Stimulated activated CD4-positive, alpha-beta T cell treated with anti-CD3 and anti-CD28 coated beads, TNF-alpha, amount 100 ng/mL, for 4 hours (primary cell): ENCODE measurements at places on chromosomes 5 and 9.

DNA sequence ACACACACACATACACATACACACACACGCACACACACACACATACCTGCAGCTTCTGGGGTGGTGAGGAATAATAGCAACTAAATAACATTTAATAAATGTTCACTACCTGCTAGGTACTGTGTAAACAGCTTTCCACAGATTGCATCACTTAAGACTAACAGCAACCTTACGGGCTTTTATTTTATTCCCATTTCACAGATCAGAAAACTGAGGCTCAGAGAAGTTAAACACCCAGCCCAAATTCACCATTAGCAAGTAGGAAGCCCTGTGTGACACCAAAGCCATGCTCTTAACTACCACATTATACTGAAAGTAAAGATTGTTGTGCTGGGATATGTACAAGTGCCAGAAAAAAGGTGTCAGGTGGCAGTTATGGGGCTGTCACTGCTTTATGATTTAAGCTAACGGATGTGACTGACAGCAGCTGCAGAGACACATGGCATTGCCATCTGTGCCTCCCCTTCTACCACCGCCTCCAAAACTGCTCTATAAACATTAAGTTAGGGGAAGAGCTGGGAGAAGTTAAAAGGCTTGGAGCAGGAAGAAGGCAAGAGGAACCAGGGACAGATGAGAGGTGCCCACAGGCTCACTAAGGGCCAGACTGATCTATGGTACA is 13.6 kb downstream of the MTMR12 start:
- DNase-seq, result no peak

DNA sequence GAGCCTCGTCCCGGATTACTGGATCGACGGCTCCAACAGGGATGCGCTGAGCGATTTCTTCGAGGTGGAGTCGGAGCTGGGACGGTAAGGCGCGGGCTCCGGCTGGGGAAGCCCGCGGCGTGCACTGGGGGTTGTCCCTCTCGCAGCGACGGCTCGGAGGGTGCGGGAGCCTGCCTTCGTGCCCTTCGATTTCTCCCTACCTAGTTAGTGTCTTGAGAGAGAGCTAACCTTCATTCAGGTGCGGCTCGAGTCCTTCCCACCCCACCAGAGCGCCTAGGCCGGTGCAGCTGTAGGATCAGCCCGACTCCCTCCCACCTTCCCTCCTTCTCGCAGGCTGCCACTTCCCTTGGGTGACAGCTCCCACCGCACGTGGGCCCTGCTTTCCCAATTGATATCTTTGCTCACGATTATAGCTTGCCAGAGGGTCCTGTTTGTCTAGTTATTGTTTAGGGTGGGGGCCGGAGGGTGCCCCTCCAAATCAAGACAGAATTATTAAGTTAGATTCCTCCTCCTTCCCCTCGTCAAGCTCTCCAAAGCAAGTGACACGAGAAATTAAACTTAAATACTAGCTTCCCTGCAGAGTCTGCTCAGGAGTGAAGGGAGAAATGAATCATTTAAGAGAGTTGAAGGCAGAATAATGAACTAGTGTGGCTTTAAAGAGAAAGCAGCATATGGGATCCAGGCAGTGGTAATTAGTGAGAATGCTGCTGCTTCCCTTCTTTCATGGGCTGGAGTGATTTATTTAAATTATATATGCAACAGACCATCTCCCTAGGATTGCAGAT is 569 bp downstream of the CAMK4 start:
- peak; percentile 32 for DNase-seq

GRCh38 chr5:164532235-164532900 is 1026.9 kb downstream of the MAT2B start:
- no peak for DNase-seq

- DNase-seq, result no peak
Observed at GRCh38 chr5:65108786-65109743, 340.3 kb downstream of the CWC27 start.

GRCh38 chr5:159678657-159679392 is 237.5 kb upstream of the ADRA1B start:
- DNase-seq, result no peak

GRCh38 chr5:133354323-133355185 is 257.8 kb downstream of the FSTL4 start:
- DNase-seq, result no peak

DNA sequence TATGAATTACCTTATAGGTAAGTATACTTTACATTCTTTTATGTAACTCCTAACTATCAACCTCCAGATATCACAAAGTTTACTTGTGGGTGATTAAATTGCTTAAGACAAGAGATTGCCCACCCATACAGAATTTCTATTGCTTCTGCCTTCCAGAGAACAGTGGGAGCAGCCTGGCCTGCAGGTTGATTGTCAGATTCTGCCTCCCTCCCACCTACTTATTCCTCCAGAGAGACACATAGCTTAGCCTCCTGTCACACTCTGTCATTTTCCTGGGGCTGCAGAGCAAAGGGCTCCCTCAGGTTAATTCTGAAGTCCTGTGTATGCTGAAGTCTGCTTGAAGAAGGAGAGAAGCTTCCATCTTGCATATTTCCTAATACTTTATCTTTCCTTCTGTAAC is 48.5 kb upstream of the DHFR start:
- DNase-seq, result no peak

GRCh38 chr5:57172466-57173318 is 1.2 kb upstream of the GPBP1 start:
- no peak for DNase-seq

GRCh38 chr5:61298580-61298979 is 33.5 kb upstream of the ZSWIM6 start:
- no peak for DNase-seq

GRCh38 chr5:68214482-68215207 is 911 bp upstream of the PIK3R1 start:
- DNase-seq, result no peak

- DNase-seq, result no peak
Observed at GRCh38 chr9:77747163-77747562, 99.0 kb upstream of the GNA14 start.

GRCh38 chr9:82130331-82131042 is 141.9 kb downstream of the SPATA31D1 start:
- DNase-seq, result no peak

DNA sequence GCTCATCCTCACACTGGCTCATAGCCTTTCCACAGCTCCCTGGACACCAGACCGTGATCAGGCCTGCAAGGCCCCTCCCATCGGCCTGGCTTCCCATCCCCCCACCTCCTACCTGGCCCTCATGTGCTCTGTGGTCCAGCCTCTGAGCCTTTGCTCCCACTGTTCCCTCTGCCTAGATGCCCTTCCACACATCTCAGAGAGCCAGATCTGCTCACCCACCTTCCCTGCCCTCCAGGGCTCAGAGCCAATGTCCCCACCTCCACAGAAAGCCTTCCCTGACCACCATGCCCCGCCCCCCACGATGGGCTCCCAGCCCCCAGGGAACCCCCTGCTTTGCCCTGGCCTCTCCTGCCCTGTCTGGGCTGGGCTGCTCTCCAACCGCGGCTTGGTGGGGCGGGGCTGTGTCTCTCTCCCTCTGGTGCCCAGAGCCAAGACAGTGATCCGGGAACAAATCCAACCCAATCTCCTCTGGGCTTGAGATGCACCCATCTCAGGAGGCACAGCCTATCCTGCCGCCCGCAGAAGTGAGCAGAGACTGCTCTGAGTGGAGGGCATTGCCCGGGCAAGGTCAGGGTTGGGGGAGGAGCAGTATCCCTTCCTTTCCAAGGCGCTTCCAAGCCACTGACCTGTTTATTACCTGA is 1.6 kb downstream of the NINJ1 start:
- no peak for DNase-seq

DNA sequence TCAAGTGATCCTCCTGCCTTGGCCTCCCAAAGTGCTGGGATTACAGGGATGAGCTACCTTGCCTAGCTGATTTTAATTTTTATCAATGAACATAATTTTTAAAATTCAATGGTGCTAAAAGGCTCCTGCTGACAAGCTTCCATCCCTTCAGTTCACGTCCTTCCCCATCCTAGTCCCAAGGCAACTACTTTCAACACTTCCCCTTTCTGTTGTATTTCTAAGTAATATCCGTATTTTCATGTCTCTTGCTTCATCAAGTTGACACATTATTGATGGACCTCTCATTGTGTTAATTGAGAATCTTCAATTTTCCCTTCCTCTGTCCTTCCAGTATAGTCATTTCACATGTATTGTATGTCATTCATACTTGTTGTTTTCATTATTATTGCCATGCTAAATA is 93.8 kb upstream of the RASGRF2 start:
- no peak for DNase-seq

- no peak for DNase-seq
Observed at GRCh38 chr5:97418462-97418861, 235.4 kb upstream of the RIOK2 start.

- DNase-seq, result no peak
Observed at GRCh38 chr9:79609468-79610018, 37.8 kb downstream of the TLE4 start.

DNA sequence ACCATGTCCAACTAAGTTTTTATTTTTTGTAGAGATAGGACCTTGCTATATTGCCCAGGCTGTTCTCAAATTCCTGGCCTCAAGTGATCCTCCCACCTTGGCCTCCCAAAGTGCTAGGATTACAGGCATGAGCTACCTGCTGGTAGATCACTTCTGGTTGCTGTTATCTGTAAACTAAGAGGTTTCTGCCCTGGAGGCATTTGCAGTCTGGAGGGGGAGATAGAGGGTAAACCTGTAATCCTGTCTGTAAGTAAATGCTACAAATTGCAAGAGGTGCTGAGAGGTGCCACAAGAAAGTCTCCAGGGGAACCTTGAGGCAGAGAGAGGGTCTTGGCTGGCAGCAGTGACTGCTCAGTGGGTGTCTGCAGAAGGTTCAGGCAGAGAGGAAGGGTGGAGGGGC is 29.0 kb upstream of the GGTA1 start:
- DNase-seq, result no peak

DNA sequence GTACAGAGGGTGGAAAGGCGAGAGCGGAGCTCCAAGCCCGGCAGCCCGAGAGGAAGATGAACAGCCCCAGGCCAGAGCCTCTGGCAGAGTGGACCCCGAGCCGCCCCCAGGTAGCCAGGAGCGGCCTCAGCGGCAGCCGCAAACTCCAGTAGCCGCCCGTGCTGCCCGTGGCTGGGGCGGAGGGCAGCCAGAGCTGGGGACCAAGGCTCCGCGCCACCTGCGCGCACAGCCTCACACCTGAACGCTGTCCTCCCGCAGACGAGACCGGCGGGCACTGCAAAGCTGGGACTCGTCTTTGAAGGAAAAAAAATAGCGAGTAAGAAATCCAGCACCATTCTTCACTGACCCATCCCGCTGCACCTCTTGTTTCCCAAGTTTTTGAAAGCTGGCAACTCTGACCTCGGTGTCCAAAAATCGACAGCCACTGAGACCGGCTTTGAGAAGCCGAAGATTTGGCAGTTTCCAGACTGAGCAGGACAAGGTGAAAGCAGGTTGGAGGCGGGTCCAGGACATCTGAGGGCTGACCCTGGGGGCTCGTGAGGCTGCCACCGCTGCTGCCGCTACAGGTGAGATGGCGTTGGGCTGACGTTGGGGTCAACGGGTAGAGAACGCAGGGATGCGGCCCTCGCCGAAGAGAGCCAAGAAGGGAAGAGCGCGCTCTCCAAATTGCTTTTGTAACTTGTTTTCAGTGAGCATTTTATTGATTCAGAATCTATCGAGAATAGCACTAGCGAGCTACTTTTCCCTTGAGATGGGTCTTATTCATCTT is at the start of gene PTGER4:
PTGER4 (plus strand) TSS at position 3 of the 769 bp plus-strand sequence. CDS start 1,079 bp downstream, outside the sequence.
- no peak for DNase-seq

- no peak for DNase-seq
Observed at GRCh38 chr9:119487118-119487827, 118.0 kb upstream of the BRINP1 start.

DNA sequence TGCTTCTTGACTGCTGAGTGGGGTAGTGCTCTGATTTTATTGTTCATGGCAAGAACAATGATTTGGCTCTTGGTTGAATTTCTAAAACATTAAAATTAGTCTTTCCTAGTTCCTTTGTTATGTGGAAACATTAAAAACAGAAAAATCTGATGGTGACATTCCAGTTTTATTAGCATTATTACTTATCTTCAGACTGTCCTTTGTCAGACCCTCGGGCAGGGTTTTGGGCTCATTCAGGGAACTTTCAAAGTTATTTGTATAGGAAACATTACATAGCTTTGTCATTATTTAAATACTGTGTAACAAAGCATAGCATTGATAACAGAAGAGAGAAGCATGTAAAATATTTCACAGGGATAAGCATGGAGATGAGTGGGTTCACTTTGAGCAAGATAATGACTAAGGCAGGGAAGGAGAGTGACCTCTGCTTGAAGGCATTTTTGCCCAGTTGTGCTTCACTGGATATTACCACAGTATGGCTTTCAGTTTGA is 119.9 kb downstream of the KDM4C start:
- no peak for DNase-seq

DNA sequence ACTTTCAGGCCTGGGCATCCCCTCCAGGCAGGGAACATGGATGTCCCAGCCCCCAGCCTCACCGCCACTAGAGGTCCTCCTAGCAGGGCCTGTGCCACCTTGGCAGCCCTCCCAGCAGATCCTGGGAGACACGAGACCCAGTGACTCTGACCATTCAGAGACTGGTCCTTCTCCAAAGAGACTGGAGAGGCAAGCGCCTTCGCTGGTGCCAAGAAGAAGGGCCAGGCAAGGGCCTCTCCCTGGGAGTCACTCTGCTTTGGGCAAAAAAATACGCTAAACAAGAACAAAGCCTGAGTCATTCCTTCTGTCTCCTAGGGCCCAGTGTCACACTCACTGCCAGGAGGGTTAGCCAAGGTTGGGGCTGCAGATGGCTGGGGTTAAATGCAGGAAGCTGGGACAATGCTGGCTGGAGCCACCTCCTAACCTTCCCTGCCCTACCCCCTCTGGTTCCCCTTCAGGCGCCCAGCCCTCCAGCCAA is 35.3 kb upstream of the SMIM23 start:
- no peak for DNase-seq

DNA sequence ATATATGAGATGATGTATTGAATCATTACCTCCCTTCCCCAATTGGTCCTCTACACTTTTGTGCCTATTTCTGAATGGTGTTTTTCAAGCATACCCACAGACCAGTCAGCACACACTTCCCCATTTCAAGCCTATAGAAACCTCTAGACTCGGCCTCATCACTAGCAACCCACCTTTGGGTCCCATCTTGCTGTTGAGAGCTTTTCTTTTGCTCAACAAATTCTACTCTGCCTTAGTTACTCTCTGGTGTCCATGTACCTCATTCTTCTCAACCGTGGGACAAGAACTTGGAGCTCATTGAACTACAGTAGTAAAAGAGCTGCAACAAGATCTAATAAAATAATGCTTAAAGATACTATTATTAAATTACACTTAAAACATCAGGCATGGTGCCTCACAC is 49.0 kb upstream of the KDM4C start:
- DNase-seq, result no peak

DNA sequence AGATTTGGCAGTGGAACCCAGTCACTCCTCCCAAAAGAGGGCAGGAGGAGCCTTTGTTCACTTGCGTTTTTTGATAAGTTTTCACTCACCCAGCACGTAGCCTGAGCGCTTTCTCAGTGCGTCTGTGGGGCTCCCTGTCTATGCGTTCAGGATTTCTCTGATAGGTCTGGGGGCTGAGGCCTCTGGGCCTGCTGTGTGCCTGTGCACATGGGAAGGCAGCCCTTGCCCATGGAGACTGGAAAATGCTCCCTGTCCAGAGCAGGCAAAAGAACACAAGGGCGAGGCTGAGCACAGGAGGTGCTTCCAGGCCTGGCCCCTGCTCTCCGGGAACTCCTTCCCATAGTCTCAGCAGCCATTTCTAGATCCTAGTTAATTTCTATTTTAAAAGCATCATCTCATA is 249.9 kb downstream of the FSTL4 start:
- DNase-seq, result no peak

GRCh38 chr5:158478139-158478538 is 619.2 kb upstream of the CLINT1 start:
- DNase-seq, result no peak
